ENCODE measurements at places on chromosomes 1 and 21. TPM values are rescaled to one million over a fixed set of nuclear protein-coding genes. Genes with fewer than 3 reads are reported as not detected.
A peak's percentile ranks its signal among the peaks of the same experiment; 100 is the strongest.

DNA sequence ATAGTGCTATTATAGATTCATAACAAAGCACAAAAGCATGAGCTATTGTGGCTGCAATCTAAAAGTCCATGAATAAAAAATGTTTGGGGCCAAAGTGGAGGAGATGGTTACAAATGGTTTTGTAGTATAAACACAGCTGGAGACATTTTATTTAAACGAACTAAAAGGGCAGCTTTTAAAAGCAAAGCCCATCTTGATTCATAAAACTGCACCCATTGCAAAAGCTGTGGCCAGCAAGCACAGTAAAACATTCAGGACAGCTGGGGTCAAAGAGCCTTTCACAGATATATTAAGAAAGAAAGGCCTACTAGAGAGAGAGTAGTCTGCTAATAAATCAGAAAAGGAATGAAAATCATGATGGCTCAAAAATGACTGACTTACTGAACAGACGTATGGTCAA, 520.8 kb downstream of the NUF2 start:
- no peak for DNase-seq

- DNase-seq, result no peak
Measured at GRCh38 chr1:164058198-164058597, 500.8 kb upstream of the PBX1 start.

GRCh38 chr1:107590900-107591622, 373.9 kb downstream of the VAV3 start:
- no peak for DNase-seq

- no peak for DNase-seq
Measured at GRCh38 chr1:85452948-85453347, 12.0 kb downstream of the DDAH1 start.

DNA sequence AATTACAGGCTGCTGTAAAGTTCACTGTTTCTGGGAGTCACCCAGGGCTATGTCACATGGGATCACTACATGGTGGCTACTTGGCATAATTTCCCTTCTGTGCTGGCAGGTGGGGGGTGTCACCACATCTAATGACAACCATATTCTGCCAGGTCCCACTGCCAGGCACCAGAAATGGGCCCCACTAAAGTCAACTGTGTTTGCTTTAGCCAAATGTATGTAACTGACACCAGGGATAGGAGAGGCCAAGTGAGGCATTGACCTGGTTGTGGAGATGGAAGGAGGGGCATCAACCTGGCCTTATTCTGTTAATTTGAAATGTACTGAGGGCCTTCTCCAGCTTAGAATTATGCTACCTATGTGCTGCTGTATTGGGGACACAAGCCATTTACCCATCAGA, 370.6 kb upstream of the PROX1 start:
- no peak for DNase-seq

DNA sequence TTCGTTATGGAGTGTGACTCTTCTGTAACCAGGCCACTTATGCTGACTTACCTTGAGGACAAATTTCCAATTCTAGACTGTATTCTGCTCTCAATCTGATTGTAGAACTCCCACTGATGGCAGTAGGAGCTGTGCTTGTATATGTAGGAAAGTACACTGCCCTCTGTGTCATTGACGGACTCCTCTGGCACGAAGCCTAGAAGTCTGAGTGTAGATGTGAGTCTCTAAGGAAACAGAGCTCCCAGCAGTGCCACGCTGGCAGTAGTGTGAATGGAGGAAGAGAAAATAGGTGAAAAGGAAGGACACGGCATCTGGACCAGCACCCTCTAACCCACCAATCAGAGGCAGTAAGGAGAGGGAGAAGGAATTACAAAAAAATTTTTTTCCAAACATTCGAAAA, 130.4 kb upstream of the ADGRL2 start:
- DNase-seq, result peak; percentile 40

- DNase-seq, result no peak
Measured at GRCh38 chr1:201259476-201260235, 23.6 kb upstream of the PKP1 start.

GRCh38 chr1:219542828-219543518, 69.9 kb downstream of the ZC3H11B start:
- no peak for DNase-seq

DNA sequence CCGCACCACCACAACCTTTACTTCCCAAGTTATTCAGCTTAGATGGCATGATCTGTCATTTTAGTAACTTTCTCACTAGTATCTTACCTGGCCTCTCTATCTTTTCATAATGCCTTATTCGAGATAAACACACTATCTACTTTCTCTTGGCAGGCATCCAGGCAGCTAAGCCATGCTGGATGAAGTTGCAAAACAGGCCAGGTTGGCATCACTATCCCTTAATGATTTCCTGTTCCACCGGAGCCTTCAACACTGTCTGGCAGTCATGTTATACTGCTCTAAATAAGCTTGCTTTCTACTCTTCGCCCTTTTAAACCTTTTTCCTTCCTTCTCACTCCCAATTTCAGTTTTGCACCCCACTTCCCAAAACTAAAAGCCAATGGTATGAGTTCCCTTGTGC, 12.0 kb upstream of the KCNH1 start:
- DNase-seq, result no peak

GRCh38 chr21:15755125-15755524, 25.3 kb downstream of the USP25 start:
- DNase-seq, result no peak

- DNase-seq, result no peak
Measured at GRCh38 chr21:21955204-21955603, 957.0 kb downstream of the NCAM2 start.

DNA sequence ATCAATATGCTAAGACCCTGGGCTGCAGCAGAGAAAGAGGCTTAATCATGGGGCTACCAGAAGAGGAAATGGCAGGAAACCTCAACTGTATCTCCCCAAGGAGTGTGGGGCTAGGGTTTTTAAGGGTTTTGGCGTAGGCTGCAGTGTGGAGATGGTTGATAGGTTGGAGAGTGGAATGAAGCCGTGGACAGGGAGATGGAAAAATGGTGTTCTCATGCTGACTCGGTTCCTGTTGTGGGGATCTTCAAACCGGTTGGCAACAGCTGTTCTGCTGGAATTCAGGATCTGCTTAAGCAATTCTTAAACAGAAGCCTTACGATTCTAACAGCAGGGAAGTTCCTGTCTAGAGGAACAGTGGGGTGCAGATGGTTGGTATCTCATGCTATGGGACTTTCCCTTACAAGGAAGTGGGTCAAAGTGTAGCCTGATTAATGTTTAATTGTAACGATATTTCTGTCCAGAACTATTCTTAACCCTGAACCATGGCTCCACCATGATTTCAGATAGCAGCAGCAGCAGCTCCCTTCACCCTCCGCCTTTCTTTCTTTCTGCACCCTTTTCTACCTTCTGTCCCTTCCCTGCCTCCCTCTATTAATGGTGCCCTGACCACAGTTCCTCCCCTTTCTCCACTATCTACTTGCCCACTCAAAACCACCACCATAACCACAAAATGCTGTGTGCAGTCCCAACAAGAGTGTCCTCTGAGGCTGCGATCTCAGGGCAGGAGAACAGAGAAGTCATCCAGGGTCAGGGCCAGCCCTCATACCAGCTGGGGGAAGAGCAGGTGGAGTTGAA, 30.8 kb downstream of the RSPH1 start:
- DNase-seq, result no peak

GRCh38 chr1:162922201-162922600, 61.2 kb upstream of the CCDC190 start:
- DNase-seq, result no peak

DNA sequence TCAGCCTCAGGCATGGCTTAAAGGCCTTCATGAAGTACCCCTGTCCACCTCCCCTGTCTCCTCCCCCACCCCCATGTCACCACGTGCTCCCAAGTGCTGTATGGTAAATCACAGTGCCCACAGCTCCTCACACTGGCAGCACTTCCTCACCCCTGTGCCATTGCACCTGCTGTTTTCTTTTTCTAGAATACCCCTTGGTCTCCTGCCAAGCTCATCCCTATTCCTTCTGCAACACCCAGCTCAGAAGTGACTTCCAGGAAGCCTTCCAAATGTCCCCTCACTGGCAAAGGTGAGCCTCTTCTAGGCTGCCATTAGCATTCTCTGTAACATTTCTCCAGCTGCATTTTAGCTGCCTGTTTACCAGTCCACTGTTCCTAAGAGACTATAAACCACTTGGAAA, 9.4 kb downstream of the AKNAD1 start:
- no peak for DNase-seq

- no peak for DNase-seq
Measured at GRCh38 chr1:69982992-69983391, 222.4 kb downstream of the LRRC40 start.

DNA sequence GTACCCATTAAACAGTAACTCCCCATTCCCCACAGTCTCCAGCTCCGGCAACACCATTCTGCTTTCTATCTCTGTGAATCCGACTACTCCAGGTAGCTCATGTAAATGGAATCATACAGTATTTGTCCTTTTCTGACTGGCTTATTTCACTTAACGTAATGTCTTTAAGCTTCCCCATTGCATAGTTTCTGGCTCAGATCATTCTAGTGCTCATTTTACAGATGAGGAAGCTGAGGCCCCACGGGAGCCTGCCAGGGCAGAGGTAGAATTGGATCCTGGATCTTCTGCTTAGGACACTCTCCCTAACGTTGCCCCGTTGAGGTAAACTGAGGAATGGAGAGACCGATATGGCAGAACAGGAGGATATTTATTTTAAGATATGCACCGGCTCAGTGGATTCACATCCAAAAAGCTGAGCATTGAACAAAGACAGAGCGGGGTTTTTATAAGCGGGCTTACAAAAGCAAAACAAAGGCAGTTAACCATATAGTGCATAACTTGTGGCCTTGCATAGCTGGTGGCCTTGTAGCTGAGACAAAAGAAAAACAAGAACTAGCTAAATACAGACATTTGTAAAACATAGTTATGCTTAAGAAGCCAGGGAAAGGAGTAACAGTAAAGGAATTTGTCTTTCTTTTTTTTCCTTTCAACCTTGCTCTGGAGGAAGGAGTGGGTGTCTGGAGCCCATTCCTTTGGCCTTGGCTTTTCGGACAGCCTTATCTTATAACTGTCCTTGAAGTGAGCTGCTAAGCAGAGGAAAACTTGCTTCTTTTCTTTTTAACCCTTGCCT, 15.3 kb upstream of the KLHDC8A start:
- DNase-seq, result no peak

DNA sequence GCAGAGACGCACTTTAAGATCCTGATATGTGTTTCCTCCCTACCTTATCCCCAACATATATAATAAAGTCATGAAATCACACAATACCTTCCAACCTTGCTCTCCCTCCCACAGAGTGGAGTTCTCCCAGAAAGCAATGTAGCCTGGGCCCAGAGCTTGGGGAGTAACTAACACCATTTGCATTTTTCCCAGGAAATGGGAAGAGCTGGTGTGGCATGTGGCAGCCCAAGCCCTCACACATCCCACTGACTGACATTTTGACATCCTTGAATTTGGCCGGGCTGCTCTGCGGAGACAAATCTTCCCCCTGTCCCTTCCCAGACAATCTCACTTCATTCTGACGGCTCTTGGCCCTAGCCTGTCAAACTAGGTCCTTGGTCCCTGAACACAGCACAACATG, 37.0 kb upstream of the ATP2B4 start:
- DNase-seq, result no peak

DNA sequence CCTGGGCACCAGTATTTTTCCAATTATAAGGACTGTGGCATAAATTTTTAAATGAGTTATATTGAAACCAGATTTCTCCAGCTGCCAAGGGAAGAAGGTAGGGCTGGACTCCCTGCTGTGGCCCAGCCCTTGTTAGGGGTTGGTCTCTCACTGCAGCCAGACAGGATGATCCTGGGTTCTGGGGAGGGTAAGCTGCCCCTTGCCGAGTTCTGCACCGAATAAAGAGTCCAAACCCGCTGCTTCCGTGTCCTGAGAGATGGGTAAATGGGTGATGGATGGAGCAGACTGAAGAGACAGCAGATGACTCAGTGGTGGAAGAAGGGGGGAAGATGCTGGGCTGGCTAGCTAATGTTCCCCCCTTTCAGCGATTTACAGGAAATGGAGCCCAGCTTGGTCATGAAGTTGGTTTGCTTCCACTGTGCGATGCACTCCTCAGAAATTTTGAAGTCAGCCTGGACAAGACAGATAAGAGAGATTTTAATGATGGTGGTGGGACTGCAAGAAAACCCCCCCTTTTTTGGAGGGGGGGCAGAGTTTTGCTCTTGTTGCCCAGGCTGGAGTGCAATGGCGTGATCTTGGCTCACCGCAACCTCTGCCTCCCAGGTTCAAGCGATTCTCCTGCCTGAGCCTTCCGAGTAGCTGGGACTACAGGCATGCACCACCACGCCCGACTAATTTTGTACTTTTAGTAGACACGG, 41.4 kb downstream of the YARS1 start:
- DNase-seq, result no peak

DNA sequence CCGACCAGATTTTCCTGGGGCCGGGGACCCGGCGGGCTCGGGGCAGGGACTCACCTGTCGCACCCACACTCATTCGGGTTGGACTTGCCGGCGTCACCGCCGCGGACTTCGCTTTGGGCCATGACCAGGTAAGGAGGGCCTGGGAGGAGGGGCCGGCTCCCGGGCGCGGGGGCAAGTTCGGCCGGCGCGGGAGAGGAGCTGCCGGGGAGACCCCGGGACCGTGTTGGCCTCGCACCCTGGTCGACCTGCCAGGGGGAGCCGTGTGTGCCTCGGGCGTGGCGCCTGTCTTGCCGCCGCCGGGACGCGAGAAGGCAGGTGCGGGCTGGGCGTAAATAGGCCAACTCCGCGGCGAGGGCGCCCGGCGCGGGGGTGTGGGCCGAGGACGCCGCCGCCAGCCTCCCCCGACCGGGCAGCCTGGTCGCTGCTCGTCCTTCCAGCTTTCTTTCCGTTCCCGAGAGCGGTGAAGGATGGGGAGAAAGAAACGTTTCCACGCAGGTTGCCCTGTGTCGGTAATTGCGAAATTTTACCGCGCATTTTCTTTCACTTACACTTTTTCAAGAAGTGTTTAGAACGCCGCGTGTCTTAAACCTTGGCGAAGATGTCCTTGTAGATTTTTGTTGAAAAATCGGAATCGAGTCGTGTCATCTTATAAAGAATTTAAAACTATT, 558 bp downstream of the USP1 start:
- DNase-seq, result no peak

- peak; percentile 90 for DNase-seq
Measured at GRCh38 chr1:114581335-114582287, at the start of gene BCAS2. BCAS2 (minus strand) TSS chr1:114581615; CDS start chr1:114581591, 24 bp downstream.

GRCh38 chr1:31193729-31194128, 46.0 kb downstream of the NKAIN1 start:
- DNase-seq, result no peak

LRRC8C gene
- total RNA-seq, result 39.4 TPM

LIN28A gene
- total RNA-seq, result not detected

KRTAP11-1 gene
- not detected for total RNA-seq

SPRR2F gene
- not detected for total RNA-seq

RGS4 gene
- total RNA-seq, result 44.1 TPM

All from omental fat pad (tissue), 4 donors.